ENCODE measurements at places on chromosomes 2 and 18. TPM values are rescaled to one million over a fixed set of nuclear protein-coding genes. Genes with fewer than 3 reads are reported as not detected.
A peak's percentile ranks its signal among the peaks of the same experiment; 100 is the strongest.

- H3K4me3 ChIP-seq: no peak overlapping the region
- H3K27ac ChIP-seq: no peak overlapping the region
- H3K36me3 ChIP-seq: no peaks in the 10 kb centered on the region
- DNase-seq: no peak
- no peaks in the 10 kb centered on the region for H3K27me3 ChIP-seq
Measured at GRCh38 chr2:29072971-29073725, 1.2 kb downstream of the PCARE start.

DNA sequence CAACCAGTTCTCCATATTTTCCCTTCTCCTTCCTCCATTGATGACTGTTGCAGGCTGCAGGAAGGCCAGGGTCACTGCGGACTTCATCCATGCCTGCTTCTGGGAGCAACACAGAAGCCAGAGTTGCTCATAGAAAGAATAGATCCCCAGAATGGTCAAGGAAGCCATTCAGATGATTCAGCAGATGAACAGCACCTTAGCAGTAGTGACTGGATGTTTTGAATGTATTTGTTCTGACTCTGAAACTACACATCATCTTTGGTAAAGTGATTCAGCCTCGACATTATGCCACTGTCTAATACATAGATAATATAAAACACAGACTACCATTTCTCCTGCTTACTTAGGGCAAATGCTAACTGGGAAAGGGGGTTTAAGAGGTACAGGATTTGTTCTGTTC is 411.6 kb downstream of the RND3 start:
- peaks cover 5% of the 10 kb centered on the region for H3K4me1 ChIP-seq
- peak overlapping the region; percentile 13 for H3K27ac ChIP-seq
- H3K27me3 ChIP-seq: no peaks in the 10 kb centered on the region
- no peak overlapping the region for H3K4me3 ChIP-seq
- DNase-seq: no peak

DNA sequence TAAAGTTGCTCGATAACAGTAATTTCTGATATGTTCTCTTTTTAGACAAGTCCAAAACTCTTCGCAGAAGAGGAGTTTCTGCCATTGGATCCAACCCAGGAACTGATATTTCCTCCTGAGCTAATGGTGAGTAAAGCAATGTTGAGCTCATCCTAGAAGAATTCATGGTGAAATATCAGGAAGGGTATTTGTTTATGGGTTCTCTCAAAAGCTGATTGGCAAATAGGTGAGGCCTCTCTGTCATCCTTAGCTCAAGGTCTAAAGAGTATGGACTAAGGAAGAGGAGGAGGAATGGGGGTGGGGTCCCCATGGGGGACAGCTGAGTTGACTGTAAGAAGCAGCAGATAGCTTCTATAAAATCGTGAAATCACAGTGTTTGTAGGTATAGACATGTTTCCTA is 18.2 kb downstream of the AOX1 start:
- no peaks in the 10 kb centered on the region for H3K4me1 ChIP-seq
- H3K36me3 ChIP-seq: no peaks in the 10 kb centered on the region
- no peak overlapping the region for H3K27ac ChIP-seq
- no peaks in the 10 kb centered on the region for H3K27me3 ChIP-seq

Gene CYP27C1
- not detected for total RNA-seq

Gene CPO
- 0.67 TPM for total RNA-seq

Gene PLB1
- 1.4 TPM for total RNA-seq

DNA sequence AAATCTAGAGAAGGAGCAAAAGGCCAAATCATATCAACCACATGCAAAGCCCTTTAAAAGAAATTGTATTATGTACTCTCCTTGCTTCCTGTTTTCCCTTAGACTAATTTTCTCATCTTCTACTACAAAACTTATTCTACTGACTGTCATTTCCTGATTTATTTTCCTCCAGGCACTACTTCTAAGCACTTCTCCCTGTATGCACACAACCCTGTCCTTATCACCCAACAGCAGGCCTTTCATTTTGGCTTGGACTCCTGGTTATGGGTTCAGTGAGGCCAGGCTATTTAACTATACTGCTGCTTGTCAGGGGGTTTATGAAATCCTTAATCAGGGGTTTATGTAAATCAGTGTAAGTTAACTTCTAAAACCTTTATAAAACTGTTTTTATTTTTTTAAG is 205.1 kb upstream of the FAM98A start:
- no peak overlapping the region for H3K4me3 ChIP-seq
- no peaks in the 10 kb centered on the region for H3K4me1 ChIP-seq
- no peak for DNase-seq
- no peak overlapping the region for H3K27ac ChIP-seq

- DNase-seq: no peak
- H3K4me3 ChIP-seq: no peak overlapping the region
- no peaks in the 10 kb centered on the region for H3K36me3 ChIP-seq
- H3K27ac ChIP-seq: no peak overlapping the region
- no peaks in the 10 kb centered on the region for H3K27me3 ChIP-seq
Measured at GRCh38 chr18:60452421-60452820, 79.8 kb upstream of the MC4R start.

DNA sequence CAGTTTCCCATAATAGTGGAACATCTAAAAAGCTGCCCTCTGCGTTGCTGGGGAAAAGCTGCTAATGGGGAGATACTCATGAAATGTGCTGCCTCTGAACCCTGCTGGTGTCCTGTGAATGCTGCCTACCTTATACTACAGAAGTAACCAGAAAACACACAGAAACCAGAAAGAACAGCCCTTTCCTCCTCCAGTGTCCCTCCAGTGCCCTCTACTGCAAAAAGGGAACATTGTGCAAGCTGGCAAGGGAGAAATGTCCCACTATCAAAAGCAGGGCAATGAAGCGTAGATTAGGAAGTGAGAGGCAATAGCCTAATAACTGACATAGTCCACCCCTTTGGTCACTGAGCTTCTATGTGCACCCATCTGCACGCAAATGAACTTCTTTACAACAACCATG is 162.7 kb upstream of the ETAA1 start:
- DNase-seq: no peak
- H3K27ac ChIP-seq: no peak overlapping the region
- no peaks in the 10 kb centered on the region for H3K4me1 ChIP-seq
- H3K36me3 ChIP-seq: no peaks in the 10 kb centered on the region

Gene CFAP53
- total RNA-seq: not detected

- H3K4me3 ChIP-seq: no peak overlapping the region
- H3K27ac ChIP-seq: no peak overlapping the region
- DNase-seq: no peak
- H3K27me3 ChIP-seq: no peaks in the 10 kb centered on the region
Measured at GRCh38 chr2:121256720-121257479, 28.1 kb downstream of the TFCP2L1 start.

DNA sequence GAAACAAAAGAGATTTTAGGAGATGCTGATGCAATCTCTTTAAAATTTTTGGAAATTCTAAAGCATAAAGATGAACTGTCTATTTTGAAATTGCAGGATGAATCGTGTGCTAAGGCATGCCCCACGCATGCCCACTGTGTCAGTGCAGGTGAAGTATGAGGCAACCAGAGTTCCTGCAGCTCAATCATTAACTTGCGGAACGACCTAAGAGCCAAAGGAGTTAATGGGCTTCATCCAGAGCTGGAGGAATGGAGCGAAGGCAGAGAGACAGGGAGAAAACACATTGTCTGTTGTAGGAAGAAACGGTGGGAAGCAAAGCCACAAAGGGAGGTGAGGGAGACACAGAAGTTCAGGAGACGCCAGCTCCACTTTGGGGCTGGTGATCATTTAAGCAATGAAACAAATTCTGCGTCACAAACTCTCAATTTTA is 265.2 kb downstream of the CCDC85A start:
- no peak overlapping the region for H3K4me3 ChIP-seq
- DNase-seq: no peak
- no peaks in the 10 kb centered on the region for H3K36me3 ChIP-seq
- H3K4me1 ChIP-seq: no peaks in the 10 kb centered on the region

Gene CD8A
- total RNA-seq: 0.28 TPM

GRCh38 chr2:31523871-31524492 is 56.8 kb downstream of the SRD5A2 start:
- H3K36me3 ChIP-seq: no peaks in the 10 kb centered on the region
- no peak overlapping the region for H3K27ac ChIP-seq
- no peaks in the 10 kb centered on the region for H3K27me3 ChIP-seq

GRCh38 chr2:14513903-14514302 is 118.6 kb upstream of the LRATD1 start:
- H3K36me3 ChIP-seq: no peaks in the 10 kb centered on the region
- no peak overlapping the region for H3K27ac ChIP-seq
- no peak overlapping the region for H3K4me3 ChIP-seq
- H3K27me3 ChIP-seq: no peaks in the 10 kb centered on the region
- no peak for DNase-seq

DNA sequence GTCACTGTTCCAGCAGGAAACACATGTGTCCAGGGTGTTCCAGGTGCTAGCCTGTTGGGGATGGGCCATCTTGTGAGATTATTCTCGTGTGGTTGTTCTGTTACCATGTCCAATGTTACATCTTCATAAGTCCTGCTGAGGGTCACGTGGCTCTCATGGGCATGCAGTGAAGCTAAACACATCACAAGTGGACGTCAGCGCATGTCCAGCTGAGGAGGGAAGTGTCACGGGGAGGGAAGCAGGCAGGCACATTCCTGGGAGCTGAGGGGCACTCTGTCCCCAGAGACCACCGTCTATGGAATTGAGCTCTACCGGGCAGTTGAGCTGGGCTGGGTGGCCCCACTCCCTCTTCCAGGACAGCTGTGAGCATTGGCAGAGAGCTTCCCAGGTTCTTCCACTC is 155.3 kb upstream of the TWIST2 start:
- H3K27ac ChIP-seq: no peak overlapping the region
- H3K36me3 ChIP-seq: no peaks in the 10 kb centered on the region
- DNase-seq: no peak
- no peak overlapping the region for H3K4me3 ChIP-seq

GRCh38 chr2:38113981-38114708 is 38.2 kb upstream of the CYP1B1 start:
- H3K4me1 ChIP-seq: no peaks in the 10 kb centered on the region
- H3K27me3 ChIP-seq: no peaks in the 10 kb centered on the region
- DNase-seq: no peak
- H3K4me3 ChIP-seq: no peak overlapping the region

GRCh38 chr18:48139431-48140347 is 209.2 kb upstream of the SMAD2 start:
- H3K4me1 ChIP-seq: peaks cover 3% of the 10 kb centered on the region
- DNase-seq: peak; percentile 64

Gene DSG1
- total RNA-seq: 0.14 TPM

DNA sequence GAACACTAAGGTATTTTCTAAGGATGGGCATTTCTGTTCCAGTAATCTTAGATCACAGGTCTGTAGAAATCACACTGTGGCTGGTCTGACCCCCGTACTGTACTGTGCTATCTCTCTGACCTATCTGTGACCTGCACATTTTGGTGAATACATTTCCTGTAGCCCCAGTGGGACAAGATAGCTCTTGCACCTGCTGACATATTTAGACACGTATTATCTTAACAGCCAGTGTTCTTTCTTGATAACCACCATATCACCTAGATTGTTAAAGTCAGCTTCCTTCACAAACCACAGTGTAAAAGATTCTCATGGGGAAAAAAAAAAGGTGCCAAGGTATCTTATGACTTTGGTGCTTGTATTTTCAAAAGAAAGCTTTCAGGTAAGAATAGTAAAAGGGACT is 39.8 kb upstream of the TMEM247 start:
- H3K4me1 ChIP-seq: no peaks in the 10 kb centered on the region
- no peaks in the 10 kb centered on the region for H3K27me3 ChIP-seq
- no peak overlapping the region for H3K27ac ChIP-seq
- no peak for DNase-seq
- H3K36me3 ChIP-seq: no peaks in the 10 kb centered on the region

- H3K4me3 ChIP-seq: no peak overlapping the region
- H3K4me1 ChIP-seq: no peaks in the 10 kb centered on the region
- no peak for DNase-seq
- no peaks in the 10 kb centered on the region for H3K27me3 ChIP-seq
Measured at GRCh38 chr2:99910902-99911301, 231.5 kb downstream of the AFF3 start.

Gene AKAIN1
- total RNA-seq: not detected

- no peak for DNase-seq
- no peak overlapping the region for H3K27ac ChIP-seq
- no peaks in the 10 kb centered on the region for H3K4me1 ChIP-seq
Measured at GRCh38 chr2:144156736-144157640, 362.9 kb downstream of the ZEB2 start.

DNA sequence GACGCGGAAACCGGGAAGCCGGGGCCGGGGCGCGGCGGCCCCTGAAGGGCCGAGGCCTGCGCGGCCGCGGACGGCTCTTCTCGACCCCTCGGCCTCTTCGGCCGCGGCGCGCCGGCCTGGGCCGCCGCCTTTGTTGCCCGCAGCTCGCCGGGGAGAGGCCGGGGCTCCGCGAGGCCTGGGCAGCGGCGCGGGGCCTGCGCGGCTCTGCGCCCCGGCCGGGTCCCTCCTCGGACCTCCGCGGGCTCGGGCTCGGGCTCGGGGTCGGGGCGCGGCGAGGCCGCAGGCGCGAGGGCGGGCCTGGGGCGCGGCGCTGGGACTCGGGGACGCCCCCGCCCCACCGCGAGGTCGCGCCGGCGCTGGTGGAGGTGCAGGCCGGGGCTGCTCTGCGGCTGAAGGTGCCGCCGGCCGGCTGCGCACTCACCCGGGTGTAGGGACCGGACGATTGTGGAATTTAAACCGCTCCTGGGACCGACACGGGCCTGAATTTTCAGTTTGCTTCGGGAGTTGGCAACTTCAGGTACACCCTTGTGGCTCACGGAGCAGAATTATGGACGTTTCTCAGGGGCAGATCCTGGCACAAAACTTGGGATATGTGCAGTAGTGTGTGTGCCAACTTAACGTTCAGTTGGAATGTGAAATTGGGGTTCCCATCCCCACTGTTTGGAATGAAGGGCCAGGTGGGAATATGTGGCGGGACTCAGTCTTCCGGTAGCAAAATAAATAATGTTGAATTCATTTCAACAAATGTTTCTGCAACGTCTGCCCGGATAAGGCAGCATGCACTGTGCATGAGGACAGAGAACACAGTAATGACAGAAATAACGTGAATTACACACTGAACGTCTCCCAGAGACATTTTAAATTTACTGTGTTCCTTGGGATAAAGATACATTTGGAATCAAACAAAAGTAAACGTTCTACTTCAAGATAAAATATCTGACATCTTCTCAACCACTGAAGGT is 787 bp downstream of the SOCS6 start:
- H3K27ac ChIP-seq: peak overlapping the region; percentile 86
- peak; percentile 69 for DNase-seq
- no peaks in the 10 kb centered on the region for H3K36me3 ChIP-seq
- no peaks in the 10 kb centered on the region for H3K27me3 ChIP-seq
- H3K4me3 ChIP-seq: peak overlapping the region; percentile 68
- peaks cover 75% of the 10 kb centered on the region for H3K4me1 ChIP-seq

Data from heart left ventricle (tissue), 16 donors.